ENCODE measurements at places on chromosomes 5 and 9.

- no peak for DNase-seq
Observed at GRCh38 chr5:172505403-172505759, 51.1 kb upstream of the SH3PXD2B start.

DNA sequence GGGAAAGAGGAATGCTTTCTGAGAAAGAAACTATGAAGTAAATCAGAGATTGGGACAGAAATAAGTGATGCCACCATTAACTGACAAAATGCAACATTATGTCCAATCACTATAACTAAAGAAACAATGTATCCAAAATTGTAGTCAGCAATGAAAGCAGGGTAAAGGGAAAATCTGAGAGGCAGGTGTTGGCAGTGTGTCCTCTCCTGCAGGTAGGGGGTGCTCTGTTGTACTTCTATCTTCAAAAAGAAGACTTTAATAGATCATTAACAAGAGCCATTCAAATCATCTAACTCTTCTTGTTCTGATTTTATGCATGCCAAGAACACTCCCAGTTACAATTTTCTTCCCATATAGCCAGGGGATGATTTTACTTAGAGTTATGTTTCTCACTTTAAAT, 1275.7 kb downstream of the PTPRD start:
- DNase-seq: no peak

GRCh38 chr9:96651626-96652025, 3.5 kb downstream of the PRXL2C start:
- peak; percentile 16 for DNase-seq

- no peak for DNase-seq
Observed at GRCh38 chr9:127873223-127873691, 4.2 kb downstream of the AK1 start.

DNA sequence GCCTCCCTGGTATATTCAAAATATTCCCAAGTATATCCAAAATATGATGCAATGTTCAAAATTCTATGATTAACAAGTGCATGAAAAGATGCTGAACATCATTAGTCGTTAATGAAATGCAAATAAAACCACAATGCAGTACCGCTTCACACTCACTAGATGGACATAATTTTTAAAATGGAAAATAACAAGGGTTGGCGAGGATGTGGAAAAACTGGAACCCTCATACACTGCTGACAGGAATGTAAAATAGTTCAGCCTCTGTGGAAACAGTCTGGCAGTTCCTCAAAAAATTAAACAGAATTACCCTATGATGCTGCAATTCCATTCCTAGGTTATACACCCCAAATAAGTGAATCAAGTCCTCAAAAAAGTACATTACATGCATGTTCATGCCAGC, 36.1 kb upstream of the MYOT start:
- DNase-seq: no peak

DNA sequence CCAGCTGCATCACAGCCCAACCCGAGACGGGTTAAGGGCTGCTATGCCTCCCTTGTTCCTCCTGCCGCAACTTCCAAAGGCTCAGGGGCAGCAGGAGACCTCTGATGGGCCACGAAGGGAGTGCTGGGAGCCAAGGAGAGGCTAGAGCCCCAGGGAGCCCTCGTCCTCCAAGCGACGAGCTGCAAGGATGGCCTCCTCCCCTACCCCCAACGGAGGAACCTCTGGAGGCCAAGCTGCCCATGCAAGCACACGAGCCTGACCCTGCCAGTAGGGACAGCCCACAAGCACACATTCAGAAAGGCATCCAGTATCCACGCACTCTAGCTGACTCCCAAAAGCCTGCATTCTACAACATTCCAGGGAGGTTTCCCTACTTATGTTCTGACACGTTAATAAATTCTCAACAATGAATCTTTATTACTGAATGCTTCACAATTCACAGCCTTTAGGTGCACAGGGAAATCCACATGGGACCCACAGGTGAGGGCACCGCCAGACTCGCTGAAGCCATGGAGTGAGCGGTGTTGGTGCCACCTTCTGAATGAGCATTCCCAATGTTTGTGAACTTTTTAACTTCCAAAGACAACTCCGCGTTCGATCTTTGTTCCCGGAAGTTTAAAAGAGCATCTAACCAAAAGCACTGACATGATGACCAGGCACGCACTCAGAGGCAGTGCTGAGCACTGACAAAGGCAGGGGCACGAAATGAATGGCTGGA, 28.7 kb downstream of the IPPK start:
- no peak for DNase-seq

DNA sequence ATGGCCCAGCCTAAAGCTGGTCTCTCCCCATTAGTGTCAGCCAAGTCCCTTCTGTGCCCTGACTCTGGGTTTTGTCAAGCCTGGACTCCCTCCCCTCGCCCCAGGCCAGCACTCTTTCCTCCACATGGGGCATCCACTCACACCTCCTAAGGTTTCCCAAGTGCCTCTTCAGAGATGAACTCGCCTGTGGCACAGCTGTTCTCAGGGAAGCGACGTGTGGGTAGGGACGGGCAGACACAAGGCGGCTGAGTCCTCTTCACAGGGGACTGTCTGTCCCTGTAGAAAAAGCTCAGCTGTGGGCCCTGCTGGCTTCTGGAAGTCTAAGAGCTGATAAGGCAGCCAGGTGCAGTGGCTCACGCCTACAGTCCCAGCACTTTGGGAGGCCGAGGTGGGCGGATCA, 78.5 kb downstream of the CACNA1B start:
- DNase-seq: no peak

DNA sequence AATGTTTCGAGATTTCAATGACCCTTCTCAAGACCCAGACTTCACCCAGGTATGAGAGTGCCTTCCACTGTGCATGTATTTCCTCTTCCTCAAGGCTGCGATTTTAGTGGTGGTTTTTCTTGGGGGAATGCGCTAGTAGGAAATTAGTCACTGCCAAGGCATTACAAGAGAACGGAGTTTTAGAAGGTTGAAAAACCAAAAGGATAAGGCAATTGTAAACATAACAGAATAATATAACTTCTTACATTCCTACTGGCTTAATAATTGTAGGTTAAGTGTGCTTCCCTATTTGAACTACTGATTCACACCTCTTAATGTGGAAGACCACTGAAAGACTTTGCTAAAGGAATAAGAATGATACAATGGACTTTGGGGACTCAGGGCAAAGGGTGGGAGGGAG, 38.9 kb downstream of the ACO1 start:
- DNase-seq: no peak

DNA sequence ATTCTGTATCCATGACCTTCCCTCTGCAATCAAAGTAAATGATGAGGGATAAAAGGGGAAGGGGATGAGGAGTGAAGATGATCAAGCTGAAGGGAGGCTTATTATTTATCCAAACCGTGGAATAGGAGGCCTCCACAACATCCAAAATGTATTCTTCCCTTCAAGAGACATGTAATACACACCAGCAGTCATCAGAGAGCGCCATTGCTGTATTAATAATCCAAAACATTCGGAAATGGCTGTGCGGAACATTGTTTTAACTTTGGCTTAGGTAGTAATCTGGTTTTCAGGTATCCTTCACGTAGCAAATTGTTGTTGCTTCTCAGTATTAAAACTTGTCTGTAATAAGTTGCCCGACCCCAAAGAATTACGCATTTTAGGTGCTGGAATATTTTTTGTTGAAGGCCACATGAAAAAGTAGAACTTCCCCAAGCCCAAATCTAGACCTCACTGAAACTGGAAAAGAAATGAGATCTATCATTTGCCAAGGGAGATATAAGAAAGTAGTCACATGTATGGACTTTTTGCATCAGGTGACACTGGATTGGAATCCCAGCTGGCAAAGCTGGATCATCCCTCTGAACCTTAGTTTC, 2.6 kb upstream of the BOD1 start:
- peak; percentile 56 for DNase-seq

- DNase-seq: no peak
Observed at GRCh38 chr5:59756373-59757035, 137.0 kb downstream of the PDE4D start.

DNA sequence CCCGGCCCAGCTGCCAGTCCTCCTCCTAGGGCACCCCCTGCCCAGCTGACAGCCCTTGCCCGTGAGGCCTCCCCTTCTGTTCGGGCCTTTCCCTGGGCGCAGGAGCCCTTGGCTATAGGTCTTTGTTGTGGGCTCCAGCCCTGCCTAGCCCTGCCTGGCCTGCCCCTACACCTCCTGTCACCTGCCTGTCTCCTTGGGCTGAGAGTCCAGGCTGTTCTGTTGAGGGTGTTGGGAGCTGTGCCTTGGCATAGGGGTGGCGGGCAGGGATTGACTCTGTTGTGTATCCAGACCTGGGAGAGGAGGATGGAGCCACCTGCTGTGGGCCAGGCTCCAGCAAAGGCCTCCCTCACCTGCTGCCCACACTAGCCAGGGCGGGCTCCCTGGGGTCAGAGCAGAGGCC, 11.6 kb downstream of the FCN2 start:
- DNase-seq: no peak

GRCh38 chr5:98186128-98186527, 587.3 kb upstream of the RGMB start:
- DNase-seq: no peak

DNA sequence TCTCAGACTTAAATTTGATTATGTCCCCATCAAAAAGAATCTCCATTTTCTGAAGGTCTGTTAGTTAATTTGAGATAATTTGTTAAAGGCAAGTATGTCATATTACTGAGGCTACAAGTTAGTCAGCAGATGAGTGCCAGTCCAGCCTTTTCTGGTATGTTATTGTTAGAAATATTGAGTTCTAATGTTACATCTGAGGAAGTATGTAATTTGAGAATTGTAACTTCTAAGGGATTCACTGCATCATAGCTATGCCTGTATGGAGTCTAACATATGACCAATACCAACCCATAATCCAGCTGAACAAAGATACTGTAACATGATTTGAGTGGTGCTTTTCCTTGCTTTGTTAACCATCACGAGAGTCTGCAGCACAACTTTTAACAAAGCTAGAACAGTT, 13.9 kb downstream of the SLC23A1 start:
- no peak for DNase-seq

GRCh38 chr5:130529511-130530485, 625.5 kb downstream of the CHSY3 start:
- DNase-seq: no peak

DNA sequence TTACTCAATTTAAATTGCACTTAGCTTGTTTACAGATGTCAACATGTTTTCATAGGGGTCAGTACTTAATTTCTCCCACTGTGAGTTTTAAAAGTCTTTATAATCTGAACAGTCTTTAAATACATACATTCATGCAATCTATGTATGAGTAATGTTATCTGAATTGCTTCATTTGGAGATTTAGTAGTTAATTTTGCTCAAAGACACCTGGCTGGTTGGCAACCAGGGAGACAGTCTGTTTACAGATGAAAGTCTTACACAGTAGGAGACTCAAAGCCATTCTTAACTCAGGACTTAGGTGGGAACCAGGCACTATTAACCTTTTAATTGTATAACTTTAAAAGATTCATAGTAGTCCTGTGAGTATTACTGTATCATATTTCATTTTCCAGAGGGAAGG, 29.3 kb downstream of the DAB2 start:
- no peak for DNase-seq

DNA sequence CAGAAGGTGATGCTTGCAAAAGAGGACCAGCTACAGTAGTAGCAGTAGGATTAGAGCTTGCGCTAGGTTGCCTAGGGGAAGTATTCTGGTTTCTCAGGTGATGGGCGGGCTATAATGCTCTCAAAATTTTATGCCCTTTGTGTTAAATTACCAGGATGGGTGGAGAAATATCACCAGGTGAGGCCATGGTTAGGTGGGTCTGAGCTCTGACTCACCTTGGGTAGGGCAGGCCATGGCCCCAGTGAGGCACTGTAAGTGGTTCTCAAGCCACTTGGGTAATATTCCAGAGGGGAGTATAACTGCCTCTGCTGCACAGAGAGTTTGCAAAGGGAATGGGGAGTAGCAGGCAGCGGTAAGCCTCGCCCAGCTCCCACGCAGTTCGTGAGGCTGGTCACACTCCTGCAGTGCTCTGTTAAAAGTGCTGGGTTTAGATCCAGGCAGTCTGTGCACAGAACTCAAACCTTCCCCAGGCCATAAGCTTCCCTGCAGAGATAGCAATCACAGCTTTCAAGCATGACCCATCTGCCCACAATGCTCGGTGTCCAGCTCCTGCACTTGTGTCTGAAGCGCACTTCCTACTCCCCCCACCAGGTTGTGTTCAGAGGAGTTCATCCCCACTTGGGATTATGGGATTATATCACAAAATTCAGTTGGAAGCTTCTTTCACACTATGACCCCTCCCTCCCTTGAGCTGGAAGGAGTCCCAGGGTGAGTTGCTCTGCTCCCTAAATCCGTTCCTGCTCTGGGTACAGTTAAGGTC, 575.0 kb downstream of the CHSY3 start:
- DNase-seq: no peak

GRCh38 chr5:54981928-54982327, 3.5 kb downstream of the ESM1 start:
- DNase-seq: no peak

DNA sequence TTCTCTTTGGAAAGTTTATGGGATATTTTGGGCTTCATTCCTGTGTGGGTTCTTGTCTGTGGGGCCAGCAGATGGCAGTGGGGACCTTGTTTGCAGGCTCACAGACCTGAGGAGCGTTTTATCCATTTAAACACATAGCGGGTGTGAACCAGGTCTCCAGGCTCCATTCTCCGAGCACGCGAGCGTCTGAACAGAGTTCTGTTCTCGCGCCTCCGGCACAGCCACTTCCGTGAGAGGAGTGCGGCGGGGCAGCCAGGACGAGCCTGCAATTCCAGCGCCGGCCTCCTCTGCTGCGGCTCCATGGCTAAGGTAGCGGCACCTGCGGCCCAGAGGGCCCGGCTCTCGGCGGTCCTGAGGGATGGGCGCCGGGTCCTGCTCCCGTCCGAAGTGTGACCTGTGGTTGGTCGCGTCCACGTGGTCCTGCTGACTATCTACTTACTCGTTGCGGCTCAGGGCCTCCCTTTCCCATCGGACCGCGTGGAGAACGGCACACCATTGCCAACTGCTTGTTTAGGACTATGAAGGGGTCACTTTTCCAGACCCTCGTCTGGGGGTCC, 7.3 kb downstream of the NRARP start:
- DNase-seq: no peak

- no peak for DNase-seq
Observed at GRCh38 chr9:20811872-20812271, 127.8 kb downstream of the FOCAD start.

GRCh38 chr9:109258481-109259302, 62.2 kb downstream of the EPB41L4B start:
- DNase-seq: no peak

GRCh38 chr9:100428871-100429654, 2.1 kb downstream of the MSANTD3 start:
- DNase-seq: no peak

- no peak for DNase-seq
Observed at GRCh38 chr9:109801484-109801883, 21.5 kb downstream of the PALM2AKAP2 start.

DNA sequence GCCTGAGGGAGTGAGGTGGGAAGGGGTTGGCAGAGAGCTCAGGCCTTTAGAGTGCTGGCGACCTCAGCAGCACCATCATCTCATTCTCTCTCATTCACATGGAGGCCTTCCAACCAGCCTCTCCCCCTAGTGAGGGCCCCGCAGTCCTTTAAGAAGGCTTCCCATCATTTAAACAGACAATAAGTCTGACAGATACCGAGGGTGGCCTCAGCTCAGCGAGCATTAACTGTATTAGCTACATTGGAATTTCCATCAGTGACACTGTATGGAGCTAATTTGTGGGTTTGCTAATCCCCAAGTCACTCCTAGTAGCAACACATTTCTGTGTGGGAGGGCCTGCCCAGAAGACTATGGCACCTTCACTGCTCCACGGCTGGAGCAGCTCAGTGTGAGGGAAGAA, 75.8 kb downstream of the INSYN2B start:
- DNase-seq: no peak
